ENCODE measurements at places on chromosomes 5 and 9.

DNA sequence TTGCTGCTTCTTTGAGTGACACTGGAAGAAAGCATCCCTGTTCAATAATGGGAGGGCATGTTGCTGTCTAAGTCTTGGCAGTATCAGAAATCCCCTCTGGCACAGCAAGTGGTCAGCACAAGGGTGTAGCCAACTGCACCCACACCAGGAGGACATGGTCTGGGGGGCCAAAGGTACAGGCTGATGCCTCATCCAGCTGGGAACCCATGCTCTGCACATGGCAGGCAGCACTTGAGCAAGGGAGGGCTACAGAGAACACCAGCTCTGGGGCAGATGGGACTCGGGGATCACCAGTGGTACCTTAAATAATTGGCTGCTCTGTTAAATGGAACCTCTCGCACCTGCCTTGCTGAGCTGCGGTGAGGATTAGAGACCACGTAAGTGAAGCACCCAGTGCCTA, 265.2 kb downstream of the SYK start:
- no peak for DNase-seq

DNA sequence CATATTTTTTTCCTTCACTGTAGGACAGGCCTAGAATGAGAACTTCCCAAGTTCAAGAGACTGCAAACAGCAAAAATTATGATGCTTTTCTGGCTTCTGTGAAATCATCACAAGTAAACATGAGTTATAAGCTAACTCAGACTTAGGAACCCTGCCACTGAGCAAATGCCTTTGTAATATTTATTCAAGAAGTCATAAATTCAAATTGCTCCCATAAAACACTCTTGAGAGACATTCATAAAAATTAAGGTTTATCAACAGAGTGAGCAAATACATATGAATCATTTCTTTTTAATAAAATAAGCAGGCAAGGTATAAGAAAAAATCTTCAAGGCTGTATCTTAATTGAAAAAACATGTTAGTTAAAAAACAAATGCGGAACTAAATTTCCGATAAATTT, 124.2 kb downstream of the GNA14 start:
- DNase-seq = no peak

DNA sequence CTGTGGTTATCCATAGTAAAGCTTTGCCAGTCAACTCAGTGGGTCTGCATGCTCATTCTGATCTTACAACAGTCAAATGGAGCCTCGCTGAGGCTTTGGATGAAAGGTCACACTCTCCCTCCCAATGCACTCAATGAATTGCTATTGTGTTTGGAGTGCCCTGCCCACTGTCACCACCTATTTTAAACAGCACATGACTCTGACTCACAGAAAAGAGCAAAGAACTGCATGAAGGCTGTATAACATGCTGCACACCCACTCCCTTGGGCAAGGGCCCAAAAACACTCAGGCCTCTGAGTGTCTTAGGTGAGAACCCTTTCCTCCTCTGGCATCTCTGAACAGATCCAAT, 118.7 kb upstream of the CCDC112 start:
- DNase-seq = peak; percentile 31

DNA sequence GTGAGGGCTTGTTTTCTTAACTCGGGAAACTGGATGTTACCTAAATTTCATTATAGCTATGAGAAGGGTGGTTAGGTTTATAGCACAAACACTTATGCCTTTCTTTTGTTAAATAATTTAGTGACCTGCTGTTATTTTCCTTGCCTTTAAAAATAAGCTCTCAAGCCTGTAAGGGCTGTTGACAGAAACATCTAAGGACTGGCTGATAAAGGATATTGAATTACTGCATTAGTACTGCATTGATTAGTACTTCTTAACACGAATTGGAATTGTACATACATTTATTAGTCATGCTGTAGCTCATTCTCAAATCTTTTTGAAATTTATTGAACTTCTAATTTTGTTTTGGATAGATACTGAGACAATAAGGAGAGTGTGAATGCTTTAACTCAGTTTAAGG, 85.1 kb upstream of the DHFR start:
- DNase-seq = no peak

DNA sequence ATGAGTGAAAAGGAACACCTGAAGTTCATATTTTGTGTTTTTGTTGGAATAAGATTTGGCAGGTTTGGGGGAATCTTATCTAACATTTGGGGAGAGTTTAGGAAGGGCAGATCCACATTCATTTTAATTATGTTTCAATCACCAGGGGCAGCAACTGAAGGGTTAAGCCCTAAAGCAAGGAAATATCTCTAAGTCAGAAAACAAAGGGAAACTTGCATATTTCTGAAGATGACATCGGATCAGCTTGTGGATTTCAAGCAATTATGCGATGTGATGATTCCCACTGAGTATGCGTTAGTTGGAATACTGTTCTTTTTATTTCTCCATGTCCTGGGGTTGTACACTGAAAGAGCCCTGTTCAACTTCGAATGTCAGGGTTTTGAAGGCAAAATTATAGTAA, 59.8 kb upstream of the NFIB start:
- DNase-seq = no peak

GRCh38 chr5:170218726-170219125, 14.1 kb upstream of the C5orf58 start:
- no peak for DNase-seq

GRCh38 chr5:62298118-62298517, 7.9 kb upstream of the KIF2A start:
- no peak for DNase-seq

- DNase-seq = no peak
Measured at GRCh38 chr9:105401651-105402050, 46.2 kb upstream of the FSD1L start.

DNA sequence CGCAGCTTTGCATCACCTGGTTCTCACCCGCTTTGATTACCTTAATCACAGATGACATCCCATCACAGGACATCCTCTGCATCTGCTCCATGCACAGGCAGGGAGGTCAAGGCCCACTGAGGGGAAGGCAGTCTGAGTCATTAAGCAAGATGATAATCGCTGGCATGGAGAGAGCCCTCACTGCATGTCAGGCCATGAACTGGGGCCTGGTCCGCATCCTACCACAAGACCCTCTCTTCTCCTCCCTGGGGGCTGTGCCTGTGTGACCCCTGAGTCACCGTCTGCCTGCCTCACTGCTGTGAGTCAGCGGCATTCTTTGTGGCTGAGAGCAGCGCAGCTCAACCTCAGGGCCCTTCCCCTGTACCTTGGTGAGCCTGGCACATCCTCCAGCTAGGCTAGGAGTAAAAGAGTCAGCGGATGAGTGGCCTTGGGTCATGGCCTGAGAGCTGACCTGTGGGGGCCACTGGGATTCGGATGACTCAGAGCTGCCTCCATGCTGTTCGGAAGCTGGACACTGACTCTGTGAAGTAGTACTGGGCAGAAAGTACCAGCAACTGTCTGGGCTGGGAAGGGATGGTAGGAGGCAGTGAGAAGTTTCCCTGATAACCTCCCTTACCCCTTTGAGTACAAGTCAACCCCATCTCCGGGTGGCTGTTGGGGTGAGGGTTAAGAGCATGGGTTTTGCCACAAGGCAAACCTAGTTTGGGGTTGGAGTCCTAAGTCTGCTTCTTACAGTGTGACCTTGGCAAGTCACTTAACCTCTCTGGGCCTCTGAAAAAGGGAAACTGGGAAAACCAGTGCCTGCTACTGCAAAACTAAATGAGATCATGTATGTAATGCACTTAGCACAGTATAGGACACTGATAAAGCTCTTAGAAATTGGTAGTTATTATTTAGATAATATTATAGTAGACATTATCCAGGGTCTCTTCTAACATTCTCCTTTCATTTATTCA, 14.6 kb upstream of the ARSI start:
- peak; percentile 30 for DNase-seq

GRCh38 chr5:160442824-160443431, 21.3 kb downstream of the PTTG1 start:
- no peak for DNase-seq

- DNase-seq = no peak
Measured at GRCh38 chr9:127015921-127016512, 101.4 kb downstream of the RALGPS1 start.

DNA sequence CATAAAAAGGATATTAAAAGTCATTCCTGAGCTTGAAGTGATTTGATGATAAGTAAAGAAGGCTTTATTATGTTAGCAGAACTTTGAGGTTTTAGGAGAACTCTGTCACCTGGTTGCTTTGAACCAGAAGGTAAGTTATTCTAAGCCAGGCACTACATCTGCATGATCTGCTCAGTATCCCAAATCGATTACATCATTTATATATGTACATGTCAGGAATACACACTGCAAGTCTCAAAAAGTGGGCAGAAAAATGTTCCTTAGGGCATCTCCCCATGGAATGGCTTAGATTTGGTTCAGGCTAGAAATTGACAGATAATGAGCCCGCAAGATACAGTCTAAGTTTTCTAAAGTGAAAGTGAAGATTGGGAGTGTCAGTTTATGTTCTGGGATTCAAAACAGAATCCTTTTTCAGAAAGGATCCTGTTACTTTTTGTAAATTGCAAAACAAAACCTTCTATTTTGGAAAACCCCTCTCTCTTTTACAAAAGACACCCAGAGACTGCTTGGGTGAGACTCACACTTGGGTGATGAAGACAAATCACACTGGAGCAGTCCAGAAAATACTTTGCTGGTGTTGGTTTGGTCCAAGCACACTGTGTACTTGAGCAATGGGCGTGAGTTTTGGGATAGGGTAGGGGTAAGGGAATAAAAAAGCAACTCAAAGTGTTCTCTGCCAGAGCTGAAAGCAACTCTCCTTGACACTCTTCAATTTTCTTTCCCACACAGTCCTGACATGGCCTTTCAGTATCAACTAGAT, 114.5 kb downstream of the FOXD1 start:
- no peak for DNase-seq

DNA sequence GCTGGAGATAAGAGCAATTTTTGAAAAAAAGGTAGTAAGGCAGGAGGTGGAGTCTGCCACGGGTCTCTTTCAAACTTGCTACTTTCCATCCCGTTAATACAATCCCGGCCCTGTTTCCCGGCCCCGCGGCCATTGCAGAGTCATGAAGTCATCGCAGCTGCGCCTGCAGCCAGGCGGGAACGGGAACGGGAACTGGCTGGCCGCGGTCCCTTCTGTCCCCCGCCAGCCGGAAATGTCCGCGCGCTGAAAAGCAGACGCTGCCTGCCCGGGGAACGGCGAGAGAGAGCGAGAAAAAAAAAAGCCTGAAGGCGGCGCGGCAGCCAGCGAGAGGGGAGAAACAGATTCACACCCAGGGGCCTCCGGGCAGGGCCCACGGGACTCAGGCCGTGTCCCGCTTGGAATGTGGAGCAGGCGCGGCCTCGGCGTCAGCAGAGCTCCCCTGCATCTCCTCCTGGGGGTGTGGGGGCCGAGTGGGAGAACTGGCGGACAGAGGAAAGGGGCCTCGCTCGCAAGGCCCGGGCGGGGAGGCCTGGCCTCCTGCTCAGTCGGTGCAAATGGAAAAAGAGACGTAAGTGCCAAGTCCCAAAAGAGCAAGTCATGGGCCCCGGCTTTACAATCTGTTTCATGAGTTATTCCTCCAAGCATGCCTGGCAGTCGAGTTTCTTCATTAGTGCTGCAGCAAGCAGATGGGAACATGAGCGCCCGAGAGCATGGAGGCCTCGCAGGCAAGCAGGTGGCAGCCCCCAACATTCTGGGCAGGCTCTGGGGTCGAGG, 201.2 kb upstream of the GAS1 start:
- DNase-seq = peak; percentile 4

DNA sequence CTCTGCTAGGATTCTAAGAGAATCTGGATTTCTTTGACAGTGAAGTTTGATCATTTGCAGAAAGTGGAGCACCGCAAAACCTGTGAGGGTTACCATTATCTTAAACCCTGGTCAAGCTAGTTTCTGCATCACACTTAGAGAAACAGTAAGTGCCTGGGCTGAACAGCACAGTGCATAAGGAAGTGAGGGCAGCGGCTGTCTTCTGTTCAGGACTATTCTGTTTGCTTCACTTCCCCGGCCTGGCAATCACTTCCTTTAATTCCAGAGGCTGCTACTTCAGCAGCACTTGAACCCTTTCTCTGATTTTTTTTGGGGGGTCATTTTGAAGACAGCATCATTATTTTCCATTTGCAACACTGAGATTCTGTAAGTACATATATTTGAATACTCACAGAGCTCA, 32.0 kb downstream of the SEMA6A start:
- no peak for DNase-seq

- peak; percentile 4 for DNase-seq
Measured at GRCh38 chr9:68705531-68706362, 707 bp downstream of the PIP5K1B start.

DNA sequence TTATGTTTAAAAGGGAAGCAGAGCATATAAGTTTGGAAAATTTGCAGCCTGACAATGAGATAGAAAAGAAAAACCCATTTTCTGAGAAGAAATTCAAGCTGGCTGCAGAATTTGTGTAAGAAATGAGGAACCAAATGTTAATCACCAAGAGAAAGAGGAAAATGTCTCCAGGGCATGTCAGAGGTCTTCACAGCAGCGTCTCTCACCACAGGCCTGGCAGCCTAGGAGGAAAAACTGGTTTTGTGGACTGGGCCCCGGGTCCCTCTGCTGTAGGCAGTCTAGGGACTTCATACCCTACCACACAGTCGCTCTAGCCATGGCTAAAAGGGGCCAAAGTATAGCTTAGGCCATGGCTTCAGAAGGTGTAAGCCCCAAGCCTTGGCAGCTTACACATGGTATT, 32.1 kb upstream of the HSD17B4 start:
- DNase-seq = no peak

- no peak for DNase-seq
Measured at GRCh38 chr9:106933470-106933869, 70.5 kb downstream of the ZNF462 start.

GRCh38 chr5:10858945-10859344, 97.9 kb upstream of the DAP start:
- no peak for DNase-seq

DNA sequence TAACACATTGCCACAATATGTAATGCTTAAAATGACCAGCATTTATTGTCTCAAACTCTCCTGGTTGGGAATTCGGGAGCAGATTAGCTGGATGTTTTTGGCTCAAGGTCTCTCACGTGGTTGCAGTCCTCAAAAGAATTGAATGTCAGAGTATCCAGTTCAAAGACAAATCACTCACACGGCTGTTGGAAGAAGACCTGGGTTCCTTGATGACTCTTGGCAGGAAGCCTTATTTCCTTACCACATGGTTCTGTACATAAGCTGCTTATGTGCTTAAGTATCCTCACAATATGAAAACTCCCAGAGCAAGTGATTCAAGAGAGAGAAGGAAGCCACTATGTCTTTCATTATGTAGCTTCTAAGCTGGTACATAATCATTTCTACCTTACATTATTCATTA, 230.3 kb upstream of the PTPRD start:
- no peak for DNase-seq

DNA sequence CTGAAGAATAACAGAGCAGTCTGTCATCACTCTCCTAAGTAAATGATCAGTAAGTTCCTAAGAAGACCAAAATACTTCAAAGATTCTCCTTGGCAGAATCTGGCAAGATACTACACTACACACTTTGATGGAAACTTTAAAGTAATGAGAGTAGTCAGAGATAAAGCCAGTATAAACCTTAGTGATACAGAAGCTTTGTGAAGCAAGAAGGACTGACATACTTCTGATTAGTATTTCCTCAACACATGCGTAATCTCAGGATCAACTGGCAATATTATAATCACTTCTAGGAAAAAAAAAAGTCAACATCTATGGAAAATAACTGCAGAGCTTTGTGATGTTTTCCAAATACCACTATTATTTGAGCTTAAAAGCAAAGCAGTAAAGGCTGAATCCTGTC, 34.0 kb upstream of the ADAMTS19 start:
- no peak for DNase-seq

GRCh38 chr9:22030101-22030598, 21.0 kb upstream of the CDKN2B start:
- DNase-seq = no peak

GRCh38 chr5:159227452-159227851, 18.1 kb upstream of the RNF145 start:
- DNase-seq = no peak

GRCh38 chr9:124661271-124661670, 109.8 kb downstream of the NR6A1 start:
- DNase-seq = no peak
